GDM1 (cell line): ENCODE measurements at places on chromosomes 6 and 20.

DNA sequence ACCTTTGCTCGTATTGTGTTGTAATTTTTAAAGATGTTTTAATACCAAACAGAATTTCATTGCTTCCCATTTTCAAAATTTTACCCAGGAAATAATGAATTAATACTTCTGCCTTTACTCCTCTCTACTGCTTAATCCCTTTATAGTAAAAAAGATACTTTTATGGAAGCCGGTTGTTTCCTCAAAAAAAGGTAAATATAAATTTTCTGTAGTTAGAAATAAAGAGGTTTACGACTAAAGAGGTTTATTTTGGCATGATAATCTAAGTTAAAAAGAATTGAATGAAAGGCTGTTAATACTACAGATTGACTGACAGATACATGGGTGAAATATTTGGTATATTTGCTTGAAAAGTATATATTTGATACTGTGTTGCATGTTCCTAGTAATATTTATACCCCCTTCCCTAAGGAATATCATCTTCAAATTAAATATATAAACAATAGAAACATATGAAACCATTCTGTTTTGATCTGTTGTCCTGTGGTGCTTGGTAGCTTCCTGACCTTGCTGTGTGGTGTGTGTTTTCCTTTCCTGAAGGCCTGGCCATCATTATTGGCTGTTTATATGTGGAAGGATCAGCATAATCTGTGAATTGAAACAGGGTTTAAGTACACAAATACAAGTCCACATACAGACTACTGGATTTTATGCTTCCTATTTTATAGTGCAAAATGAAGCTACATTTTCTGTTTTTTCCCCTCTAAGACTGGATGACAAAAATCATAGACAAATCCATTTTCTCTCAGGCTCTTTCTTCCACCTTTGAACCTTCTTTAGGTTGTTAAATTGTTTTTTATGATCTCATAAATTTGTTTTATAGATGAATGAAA is 2.3 kb downstream of the LIN28B start:
- no peak for DNase-seq

GRCh38 chr6:36679043-36679833 is 724 bp downstream of the CDKN1A start:
- DNase-seq: no peak

DNA sequence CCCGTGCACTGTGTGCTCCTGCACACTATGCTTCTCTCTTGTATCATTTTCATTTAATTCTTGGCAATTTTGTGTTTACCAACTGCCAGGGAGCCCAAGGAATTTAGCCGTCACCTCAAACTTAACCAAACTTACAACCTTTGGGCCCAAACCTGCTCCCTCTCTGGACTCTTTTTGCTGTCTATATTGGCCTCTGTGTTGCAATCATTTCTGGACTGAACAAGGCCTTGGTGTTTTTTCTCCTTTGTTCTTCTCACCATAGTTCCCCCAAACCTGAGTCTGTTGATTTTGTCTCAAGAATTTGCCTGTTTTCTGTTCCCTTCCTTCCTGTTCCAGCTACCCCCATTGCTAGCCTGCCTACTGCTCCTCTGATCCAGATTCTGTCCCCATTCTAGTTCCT is 19.2 kb downstream of the DCBLD1 start:
- DNase-seq: no peak

DNA sequence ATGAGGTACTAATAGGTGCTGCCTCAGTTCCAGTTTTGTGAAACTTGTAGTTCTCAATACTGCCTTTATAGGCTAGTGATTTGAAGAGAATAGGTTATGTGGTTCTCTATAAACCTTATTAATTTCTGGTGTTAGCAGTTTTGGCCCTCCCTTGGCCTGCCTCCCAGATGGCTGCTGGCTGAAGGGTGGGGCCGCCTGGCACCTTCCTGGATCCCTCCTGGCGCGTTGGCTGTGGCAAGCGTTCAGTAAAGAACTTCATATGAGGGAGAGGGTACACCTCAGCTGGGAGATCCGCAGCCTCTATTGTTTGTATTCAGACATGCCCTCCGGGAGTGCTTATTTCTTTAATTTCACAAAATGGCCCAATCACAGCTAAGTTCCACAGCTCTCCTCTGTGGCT is 51.9 kb downstream of the FAM120B start:
- DNase-seq: no peak

DNA sequence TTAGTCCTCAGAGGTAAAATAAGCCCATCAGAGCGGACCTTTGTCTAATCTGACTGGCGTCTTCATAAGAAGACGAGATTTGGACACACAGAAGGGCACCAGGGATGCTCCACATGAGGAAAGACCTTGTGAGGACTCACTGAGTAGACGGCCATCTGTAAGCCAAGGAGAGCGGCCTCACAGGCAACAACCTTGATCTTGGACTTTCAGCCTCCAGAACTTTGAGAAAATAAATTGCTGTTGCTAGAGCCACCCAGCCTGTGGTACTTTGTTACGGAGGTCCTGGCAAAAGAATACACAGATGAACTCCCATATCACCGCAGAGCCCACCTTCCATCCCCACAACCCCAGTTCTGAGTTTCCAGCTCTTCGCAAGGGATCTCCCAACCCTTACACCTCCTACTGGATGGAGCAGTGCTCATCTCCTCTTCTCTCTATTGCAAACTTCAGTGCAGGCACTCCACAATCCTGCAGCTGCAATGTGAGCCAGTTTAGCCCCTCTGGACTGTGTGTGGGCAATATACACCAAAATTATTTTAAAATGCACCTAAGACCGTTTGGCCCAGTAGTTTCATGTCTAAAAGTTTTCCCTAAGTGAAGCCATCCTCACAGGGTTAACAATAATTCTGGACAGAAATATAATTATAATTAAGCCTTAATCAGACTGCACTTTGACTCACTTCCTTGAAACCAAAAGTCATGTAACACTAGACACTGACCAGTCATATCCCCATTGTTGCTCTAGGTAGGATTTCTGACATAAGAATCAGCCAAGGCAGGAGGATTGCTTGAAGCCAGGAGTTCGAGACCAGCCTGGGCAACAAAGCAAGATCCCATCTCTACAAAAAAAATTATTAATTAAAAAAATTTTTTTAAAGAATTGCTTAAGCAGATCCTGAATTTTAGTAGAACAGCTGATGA is 8.8 kb upstream of the TRIM31 start:
- no peak for DNase-seq

- DNase-seq: no peak
Measured at GRCh38 chr6:90401933-90402830, 105.5 kb upstream of the BACH2 start.

DNA sequence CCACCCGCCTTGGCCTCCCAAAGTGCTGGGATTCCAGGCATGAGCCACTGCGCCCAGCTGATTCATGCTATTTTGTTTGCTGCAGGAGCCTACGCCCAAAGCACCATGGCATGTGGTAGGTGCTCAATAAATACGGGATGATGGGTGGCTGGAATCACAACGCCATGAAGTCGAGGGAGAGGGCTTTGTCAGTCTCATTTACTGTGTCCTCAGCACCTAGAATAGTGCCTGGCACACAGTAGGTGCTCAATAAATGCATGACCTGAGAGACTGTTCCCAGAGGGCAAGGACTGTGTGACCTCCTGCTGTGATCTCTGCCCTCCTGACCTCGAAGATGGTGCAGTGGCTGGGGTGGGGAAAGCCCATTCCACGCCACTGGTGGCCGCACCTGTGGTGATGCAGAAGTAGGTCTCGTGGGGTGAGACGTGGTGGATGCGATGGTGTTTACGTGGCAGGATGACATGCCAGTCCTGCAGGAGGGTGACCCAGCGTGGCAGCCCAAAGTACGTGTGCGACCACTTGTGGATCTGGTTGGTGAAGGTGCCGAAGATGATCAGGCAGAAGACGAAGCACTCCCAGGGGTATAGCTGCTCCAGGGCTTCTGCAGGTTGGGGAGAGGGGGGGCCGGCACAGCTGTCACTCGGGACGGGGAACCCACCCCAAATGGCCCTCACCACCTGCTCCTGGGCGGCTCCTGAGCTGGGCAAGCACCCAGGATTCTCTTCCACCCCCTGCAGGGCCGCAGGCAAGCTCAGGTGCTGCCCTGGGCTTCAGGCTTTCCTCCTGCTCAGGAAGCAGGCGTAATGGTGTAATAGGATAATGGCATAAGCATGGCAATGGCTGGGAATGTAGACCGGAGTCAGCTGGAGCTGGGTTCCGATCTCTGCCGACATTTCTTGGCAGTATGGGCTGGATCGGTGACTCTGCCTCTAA is 14.9 kb upstream of the UBE2V1 start:
- DNase-seq: no peak

GRCh38 chr6:28751514-28751913 is 172.3 kb downstream of the TRIM27 start:
- no peak for DNase-seq

- DNase-seq: peak; percentile 68
Measured at GRCh38 chr20:44642203-44643153, 9.0 kb downstream of the ADA start.

GRCh38 chr6:21049572-21049971 is 515.3 kb downstream of the CDKAL1 start:
- DNase-seq: no peak

GRCh38 chr6:167776906-167777627 is 49.6 kb upstream of the AFDN start:
- DNase-seq: no peak

DNA sequence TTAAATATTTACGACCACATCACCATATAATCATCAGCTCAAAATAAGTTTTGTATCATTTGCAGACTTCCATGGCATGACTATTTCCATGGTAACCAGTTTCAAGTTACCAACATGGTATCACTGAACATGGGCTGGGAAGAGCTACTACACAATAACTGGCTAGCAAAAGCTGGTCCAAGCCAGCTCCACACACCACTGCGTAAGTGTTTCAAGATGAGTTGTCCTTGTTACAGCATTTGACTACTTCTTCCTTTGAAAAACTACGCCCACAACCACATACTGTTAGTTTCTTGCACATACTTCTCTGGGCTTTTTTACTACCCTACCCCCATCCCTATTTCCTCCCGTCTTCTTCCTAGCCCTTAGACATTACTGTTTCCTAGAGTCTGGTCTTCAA is 8.5 kb downstream of the CD164 start:
- DNase-seq: no peak

DNA sequence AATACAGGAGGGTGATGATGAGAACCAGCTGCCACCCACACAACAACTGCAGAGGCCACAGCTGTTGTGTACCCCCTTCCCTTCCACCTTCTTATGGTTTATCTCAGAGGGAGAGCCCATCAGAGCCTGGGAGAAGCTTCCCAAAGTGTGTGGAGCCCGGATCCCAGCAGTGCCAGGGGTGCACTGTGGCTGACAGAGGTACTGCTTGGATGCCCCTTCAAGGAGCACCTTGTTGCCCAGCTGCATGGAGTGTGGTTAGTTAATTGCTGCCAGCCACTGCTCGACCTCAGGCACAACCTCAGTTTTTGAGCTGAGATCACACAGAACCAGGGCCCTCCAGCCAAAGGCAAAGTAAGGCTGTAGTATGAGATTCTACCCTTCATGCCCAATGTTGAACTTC is 13.0 kb downstream of the PI3 start:
- no peak for DNase-seq

DNA sequence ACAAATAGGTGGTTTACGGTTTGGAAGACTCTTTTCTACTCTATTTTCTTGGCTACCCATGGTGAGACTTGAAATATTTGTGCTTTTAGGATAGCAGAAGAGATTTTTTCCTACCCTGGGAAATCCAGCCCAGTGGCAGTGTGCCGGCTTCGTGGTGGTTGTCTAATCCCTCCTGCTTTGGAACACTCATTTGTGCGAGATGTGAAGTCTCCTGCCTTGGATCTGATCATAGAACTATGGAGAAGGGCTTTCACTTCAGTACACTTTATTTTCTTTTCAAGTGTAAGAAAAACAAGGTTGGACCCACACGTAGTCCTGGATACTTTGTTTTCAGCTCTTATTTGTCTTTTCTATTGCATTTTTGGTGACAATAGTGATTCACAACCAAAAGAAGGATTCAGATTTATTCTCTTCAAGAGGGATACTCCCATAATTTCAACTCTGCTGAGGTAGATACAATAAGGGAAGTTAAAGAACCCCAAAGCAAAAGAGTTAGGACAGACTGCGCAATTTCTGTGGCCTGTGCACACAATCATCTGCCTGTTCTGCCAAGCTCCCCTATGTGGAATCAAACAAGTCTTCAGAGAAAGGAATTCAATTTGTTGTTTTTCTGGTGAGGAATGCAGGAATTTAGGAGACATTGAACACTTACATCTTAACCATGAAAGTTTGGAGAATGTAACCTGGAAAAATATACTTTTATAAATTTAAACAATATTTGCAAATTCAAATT is 413.2 kb downstream of the GJA1 start:
- DNase-seq: no peak

- DNase-seq: no peak
Measured at GRCh38 chr6:18846327-18846726, 459.2 kb downstream of the RNF144B start.

DNA sequence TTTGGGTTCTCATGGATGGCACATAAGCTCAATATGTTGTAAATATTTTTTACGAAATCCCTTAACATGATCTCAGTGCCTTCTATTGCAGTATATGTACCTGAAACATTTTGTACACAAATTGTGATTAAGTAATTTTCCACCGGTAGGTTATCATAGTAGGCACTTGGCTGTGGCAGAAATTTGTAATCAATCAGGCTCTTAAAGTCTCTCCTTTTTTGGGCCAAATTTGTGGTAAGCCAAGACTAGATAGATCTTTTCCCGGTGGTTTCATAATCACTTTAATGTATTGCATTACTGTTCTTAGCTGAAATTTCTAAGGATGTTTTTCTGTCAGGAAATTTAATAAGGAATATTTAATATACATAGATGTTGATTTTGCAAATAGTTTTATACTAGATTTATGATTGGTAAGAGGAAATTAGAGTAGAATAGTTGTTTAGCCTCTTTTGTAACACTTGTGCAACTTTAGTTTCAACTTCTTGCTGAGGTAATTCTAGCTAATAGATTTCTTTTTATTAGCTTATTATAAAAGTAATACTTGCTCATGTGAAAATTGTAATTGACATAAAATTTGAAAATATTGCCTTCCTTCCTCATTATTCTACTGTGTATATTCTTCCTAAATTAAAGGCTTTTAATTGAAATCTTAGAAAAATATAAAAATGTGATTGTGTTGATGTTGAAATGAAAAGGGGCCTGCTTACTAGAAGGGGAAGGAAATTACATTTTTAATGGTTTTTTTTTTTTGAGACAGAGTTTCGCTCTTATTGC is 3.2 kb downstream of the PCMT1 start:
- DNase-seq: no peak

DNA sequence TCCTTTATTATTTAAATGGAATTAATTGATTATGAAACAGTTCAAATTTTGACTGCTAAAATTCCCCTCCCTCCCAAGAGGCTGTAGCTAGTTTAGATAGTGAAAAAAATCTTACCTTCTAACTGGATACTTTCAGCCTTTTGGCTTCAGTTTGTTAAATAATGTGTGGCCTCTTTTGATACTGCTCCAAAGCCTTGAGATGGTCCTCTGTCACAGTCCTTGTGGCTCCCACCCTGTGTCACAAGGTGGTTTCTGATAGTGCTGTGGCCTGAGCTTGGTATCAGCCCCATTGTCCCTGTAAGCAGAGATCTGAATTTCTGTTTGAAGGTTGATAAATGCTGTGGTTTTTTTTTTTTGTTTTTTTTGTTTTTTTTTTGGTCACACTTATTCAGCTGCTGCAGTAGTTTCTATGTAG is 20.8 kb downstream of the PANK2 start:
- no peak for DNase-seq
